Activated CD4-positive, alpha-beta T cell treated with anti-CD3 and anti-CD28 coated beads, Interleukin-2, amount 50 U/mL, for 24 hours (primary cell): ENCODE measurements at places on chromosomes 11 and 22.
A peak's percentile ranks its signal among the peaks of the same experiment; 100 is the strongest.

DNA sequence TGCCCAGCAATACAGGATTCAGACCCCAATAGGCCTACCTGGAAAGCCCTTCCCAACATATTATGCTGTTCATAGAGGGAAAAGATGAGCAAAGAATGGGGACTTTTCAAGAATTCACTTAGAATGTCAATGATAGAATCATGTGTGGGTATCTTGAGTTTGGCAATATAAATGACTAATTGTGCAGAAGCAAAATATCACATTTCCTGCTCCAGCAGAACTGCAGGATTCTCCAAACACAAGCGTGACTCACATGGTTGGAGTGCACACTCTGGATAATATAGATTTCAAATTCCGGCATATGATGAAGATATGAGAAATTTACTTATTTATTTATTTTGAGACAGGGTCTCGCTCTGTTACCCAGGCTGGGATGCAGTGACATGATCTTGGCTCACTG, 12.5 kb upstream of the APOL5 start:
- DNase-seq = no peak

- DNase-seq = no peak
These were observed 25.1 kb upstream of the SCGB1A1 start for GRCh38 chr11:62393735-62394134.

GRCh38 chr11:65274735-65275682, 13.2 kb downstream of the POLA2 start:
- peak; percentile 17 for DNase-seq

GRCh38 chr11:131894615-131895544, 524.5 kb downstream of the NTM start:
- no peak for DNase-seq

GRCh38 chr11:121595717-121596161, 143.0 kb upstream of the SORL1-AS1 start:
- DNase-seq = no peak

- no peak for DNase-seq
These were observed 72.1 kb upstream of the TENM4 start for GRCh38 chr11:79512706-79513469.

- DNase-seq = no peak
These were observed 132.9 kb downstream of the COMMD9 start for GRCh38 chr11:36156161-36156816.

GRCh38 chr11:95337175-95337957, 106.4 kb upstream of the SESN3 start:
- DNase-seq = peak; percentile 15

DNA sequence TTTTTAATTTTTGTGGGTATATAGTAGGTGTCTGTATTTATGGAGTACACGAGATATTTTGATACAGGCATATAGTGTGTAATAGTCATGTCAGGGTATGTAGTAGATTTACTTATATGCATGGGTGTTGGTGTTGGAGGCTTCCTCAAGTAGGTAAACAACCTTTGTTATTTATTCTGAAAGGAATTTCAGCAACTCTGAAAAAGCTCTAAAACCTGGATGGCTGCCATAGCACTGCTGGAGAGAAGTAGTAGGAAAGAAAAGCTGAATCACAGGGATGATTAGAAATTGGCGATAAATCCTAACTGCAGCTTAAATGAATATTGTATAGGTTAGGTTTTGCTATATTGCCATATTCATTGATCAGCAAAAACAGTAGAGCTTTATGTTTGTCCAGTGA, 44.4 kb upstream of the ST14 start:
- DNase-seq = no peak

DNA sequence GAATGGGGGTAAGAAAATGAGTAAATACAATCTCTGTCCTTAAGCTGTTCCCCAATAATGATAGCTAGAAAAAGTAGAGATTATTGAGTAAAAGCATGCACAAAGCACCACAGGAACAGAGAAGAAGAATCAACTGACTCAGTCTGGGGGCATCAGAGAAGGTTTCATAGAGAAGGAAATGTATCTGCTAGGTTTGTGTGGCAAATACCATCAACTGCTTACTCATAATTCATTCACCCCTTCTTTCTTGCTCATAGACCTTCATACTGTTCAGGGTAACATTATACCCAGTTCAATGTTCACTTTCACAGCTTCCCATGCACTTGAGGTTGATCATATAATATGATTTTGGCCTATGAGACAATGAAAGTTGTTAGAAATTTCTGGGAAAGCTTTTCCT, 85.2 kb upstream of the SCUBE2 start:
- no peak for DNase-seq

DNA sequence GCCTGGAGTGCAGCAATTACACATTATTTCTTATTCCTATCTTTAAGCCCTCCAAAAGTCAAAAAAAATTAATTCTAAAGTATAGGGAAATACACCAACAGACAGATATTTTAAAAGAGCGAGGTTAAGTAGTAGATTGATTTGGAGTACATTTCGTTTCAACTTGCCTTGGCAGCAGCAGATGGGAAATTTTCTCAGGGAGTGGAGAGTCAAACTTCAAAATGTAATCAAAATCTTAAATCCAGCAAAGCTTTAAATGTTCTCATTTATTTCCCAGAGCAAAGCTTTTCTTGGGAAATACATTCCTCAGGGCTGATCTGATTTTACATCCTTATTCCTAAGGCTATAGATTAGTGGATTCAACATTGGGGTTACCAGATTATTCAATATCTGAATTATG, 21.9 kb upstream of the VWA5A start:
- no peak for DNase-seq

GRCh38 chr11:59839615-59840014, 5.7 kb downstream of the CBLIF start:
- DNase-seq = no peak

DNA sequence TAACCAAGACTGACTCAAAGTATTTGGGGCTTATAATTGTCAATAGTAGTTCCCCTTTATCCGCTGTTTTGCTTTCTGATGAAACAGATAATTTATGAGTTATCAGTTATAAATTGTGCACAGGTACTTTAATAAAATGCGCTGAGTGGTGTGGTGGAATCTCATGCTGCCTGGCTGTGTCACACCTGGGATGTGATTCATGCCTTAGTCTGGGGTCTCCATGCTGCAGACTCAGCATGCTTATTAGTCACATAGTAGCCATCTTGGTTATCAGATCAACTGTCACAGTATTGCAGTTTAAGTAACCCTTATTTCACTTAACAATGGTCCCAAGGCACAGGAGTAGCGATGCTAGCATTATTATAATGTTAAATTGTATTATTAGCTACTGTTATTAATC, 995.2 kb downstream of the NTM start:
- DNase-seq = no peak

DNA sequence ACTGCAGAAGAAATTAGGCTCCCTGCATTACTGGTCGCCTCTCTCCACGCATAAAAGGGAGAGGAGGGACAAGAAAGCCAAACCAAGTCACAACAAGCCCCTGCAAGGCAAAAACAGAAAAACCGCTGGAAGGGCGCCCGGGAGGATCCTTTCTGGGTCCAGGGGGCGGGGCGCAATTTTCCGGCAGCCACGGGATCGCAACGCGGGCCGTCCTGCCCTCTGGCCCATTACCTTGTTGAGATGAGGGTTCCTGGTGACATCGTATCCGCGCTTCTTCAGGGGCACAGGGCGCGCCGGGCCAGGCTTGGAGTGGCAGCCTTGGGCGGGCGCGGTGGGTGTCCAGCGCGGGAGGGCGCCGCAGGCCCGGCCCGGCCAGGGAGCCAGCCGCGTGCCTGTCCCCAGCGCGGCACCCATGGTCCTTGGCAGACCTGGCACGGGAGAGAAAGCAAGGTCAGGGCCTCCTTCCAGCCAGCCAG, 847 bp downstream of the ME3 start:
- DNase-seq = no peak

DNA sequence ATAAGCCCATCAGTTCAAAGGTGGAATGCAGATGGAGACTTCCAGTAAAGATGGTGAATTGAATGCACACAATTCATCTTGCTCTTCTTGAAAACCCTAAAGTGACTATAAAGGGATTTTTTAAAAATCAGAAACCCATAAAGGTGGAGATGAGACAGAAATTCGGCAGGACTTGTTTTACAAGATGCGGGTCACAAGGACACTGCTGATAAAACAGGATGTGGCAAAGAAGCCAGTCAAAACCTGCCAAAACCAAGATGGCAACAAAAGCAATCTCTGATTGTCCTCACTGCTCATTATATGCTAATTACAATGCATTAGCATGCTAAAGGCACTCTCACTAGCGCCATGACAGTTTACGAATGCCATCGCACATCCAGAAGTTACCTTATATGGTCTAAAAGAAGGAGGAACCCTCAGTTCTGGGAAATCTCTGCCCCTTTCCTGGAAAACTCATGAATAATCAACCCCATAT, 137.1 kb downstream of the NECTIN1 start:
- DNase-seq = no peak

GRCh38 chr11:87491381-87491780, 453.6 kb downstream of the TMEM135 start:
- no peak for DNase-seq

- DNase-seq = no peak
These were observed 203.0 kb downstream of the KIRREL3 start for GRCh38 chr11:126797457-126798169.

DNA sequence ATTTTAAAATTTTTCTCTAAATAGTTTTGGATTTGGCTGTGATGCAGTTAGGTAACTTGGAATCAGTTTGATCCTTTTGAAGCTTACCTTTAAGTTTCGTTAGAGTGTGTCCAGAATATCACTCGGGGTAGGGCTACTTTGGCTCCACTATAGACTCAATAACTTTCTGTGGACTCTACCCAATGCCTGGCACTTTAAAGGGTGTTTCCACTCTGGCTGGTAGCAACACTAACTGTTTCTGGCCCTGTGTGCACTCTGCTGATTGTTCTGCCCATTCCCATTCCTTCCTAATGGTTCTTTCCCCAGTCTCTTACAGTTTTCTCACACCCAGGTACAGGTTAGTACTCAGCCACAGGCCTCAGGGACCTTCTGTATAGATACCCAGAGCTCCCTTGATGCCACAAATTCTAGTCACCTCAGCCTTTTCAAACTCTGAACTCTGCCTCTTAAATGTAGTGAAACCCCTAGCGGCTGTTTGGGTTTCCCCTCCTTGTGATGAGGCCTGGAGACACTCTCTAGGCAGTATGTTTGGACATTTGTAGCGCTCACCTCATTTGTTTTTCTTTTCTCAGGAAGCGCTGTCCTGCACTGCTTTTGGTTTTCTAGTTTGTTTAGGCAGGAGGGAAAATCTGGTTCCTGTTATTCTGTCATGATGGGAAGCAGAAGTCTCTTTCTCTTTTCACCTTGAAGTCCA, 16.8 kb downstream of the CUL5 start:
- DNase-seq = no peak

DNA sequence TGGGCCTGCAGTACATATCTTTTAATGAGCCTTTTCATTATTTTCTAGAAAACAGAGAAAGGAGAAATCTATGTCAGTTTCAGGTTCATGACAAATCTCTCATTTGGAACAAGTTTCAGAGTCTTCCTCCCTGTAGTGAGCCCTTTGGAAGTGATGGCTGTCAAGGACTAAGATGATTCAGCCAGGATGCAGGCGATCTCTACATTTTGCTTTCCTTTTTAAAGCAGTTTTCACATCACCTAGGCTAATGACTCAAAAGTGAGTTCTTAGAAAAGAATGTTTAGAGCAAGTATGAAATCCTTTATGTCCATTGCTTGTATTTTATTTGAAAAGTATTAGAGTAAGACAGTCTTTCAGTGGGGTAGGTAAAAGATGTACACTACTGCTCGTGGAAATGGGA, 130.1 kb downstream of the TRPC6 start:
- DNase-seq = no peak

GRCh38 chr22:27892811-27893210, 26.2 kb downstream of the PITPNB start:
- DNase-seq = no peak

DNA sequence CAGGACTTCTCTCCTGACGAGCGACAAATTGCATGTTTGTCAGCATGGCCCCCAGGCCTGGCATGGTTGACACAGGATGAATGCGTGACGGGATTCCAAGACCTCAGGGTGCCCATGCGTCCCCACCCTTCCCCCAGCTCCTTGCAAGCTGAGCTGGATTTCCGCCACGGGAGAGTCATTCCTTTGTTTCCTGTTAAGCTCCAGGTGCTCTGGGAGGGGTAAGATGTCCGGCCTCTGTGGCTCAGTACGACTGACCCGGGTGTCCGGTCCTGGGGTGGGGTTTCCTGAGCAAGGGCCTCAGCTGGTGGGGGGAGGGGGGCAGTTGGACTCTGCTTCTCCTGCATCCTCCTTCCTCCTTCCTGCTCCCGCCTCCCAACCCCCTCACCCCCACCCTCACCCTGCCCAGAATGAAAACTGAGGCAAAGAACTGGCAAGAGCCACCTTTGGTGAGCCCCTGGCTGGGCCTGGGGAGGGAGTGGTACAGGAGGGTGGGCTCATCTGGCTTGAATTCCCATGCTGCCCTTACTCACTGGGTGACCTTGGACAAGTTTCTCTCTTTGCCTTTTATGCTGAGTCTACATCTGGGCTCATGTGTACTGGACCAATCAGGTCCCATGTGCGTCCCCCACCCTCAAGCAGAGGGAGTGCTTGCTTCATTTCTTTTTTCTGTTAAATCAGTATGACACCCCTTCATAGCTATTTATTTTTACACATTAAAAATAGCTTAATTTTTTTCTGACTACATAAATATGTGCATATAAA, 2.5 kb downstream of the CDC42EP2 start:
- DNase-seq = no peak

DNA sequence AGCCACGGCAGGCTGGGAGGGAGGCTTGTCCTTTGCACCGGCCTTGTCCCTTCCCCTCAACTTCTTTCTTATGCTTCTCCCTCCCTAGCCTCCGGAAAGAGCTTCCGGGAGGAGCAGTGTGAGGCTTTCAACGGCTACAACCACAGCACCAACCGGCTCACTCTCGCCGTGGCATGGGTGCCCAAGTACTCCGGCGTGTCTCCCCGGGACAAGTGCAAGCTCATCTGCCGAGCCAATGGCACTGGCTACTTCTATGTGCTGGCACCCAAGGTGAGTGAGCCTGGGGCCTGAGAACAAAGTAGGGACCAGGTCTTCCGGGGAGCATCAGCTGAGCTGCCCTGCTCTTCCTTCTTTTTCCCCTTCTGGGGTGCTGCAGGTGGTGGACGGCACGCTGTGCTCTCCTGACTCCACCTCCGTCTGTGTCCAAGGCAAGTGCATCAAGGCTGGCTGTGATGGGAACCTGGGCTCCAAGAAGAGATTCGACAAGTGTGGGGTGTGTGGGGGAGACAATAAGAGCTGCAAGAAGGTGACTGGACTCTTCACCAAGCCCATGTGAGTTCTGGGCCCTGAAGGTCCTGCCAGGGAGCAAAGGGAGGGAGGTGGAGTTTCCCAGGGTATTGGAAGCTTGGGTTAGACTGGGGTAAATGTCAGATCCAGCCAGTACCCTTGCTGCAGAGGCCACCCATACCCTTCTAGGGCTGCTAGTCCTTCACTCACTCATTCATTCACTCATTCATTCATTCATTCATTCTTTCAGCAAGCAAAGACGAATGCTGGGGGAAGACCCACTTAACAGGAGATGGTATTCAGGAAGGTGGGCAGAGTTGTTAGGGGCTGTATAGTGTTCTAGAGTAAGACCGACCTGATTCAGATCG, 22.6 kb downstream of the ADAMTS15 start:
- no peak for DNase-seq

DNA sequence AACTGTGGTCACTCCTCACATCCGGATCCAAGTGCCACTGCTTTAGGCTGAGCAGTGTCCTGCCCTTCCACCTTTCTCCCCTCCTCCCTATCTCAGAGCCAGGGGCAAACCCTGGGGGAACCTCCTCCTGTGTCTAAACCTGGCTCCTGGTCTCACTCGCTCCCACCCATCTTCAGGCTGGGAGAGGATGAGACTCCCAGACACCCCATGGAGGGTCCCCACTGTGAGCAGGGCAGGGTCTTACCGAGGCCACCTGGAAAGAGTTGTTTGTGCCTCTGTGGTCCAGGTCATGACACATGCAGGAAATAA, 93.6 kb downstream of the PDE2A start:
- DNase-seq = no peak

GRCh38 chr11:130548491-130548833, 100.0 kb downstream of the ADAMTS15 start:
- no peak for DNase-seq
